Posterior vena cava (tissue), 2 donors: ENCODE measurements at places on chromosomes 13 and 19. TPM values are rescaled to one million over a fixed set of nuclear protein-coding genes. Genes with fewer than 3 reads are reported as not detected.

Gene CADM4
- 3.3 TPM for total RNA-seq

Gene CPB2
- not detected for total RNA-seq

Gene ZNF610
- 1.1 TPM for total RNA-seq

Gene CABP5
- not detected for total RNA-seq

Gene DMKN
- 2.1 TPM for total RNA-seq

Gene AZU1
- not detected for total RNA-seq

Gene FXYD7
- total RNA-seq: not detected

Gene CYP2S1
- 1.2 TPM for total RNA-seq

Gene MBD3L2
- not detected for total RNA-seq

Gene MYO1F
- total RNA-seq: 37.3 TPM

Gene DCLK1
- 112 TPM for total RNA-seq

Gene SCN1B
- 42.4 TPM for total RNA-seq

Gene FLT3
- total RNA-seq: 0.38 TPM

Gene LIPE
- 6.7 TPM for total RNA-seq

Gene PROZ
- not detected for total RNA-seq

Gene NKPD1
- total RNA-seq: not detected

Gene OR7A10
- total RNA-seq: not detected

Gene HCN2
- 0.37 TPM for total RNA-seq

Gene LAIR1
- total RNA-seq: 18.3 TPM

Gene PDE4C
- 0.90 TPM for total RNA-seq

Gene ADAT3
- total RNA-seq: 3.0 TPM

Gene IFNL1
- total RNA-seq: not detected

Gene SPACA6
- total RNA-seq: 22.7 TPM

Gene DMPK
- 281 TPM for total RNA-seq

Gene ZNF540
- total RNA-seq: 2.1 TPM

Gene KCNRG
- not detected for total RNA-seq

Gene F7
- 0.10 TPM for total RNA-seq

Gene KLK11
- total RNA-seq: not detected

Gene ICAM4
- total RNA-seq: not detected

Gene GZMM
- 0.76 TPM for total RNA-seq

Gene IGFL1
- not detected for total RNA-seq

Gene ZNF578
- total RNA-seq: 3.1 TPM

Gene PLIN5
- 2.8 TPM for total RNA-seq

Gene HSH2D
- 0.81 TPM for total RNA-seq

Gene IQCN
- 2.6 TPM for total RNA-seq

Gene ZNF836
- total RNA-seq: 14.4 TPM

Gene KIR3DL3
- total RNA-seq: not detected

Gene NLRP9
- total RNA-seq: not detected

Gene C5AR2
- 2.7 TPM for total RNA-seq

Gene DCT
- total RNA-seq: 0.32 TPM

Gene ZNF850
- total RNA-seq: 5.2 TPM

Gene COMP
- 72.2 TPM for total RNA-seq

Gene NLRP7
- not detected for total RNA-seq

Gene MARCHF2
- 57.6 TPM for total RNA-seq
